ENCODE measurements at places on chromosomes 16 and 17. TPM values are rescaled to one million over a fixed set of nuclear protein-coding genes. Genes with fewer than 3 reads are reported as not detected.

The SOCS7 gene
- 41.7 TPM for total RNA-seq

The ADORA2B gene
- total RNA-seq = 8.0 TPM

The KRTAP9-6 gene
- not detected for total RNA-seq

The COPRS gene
- total RNA-seq = 70.1 TPM

The TMIGD1 gene
- total RNA-seq = not detected

The CBX2 gene
- 1.6 TPM for total RNA-seq

The PSKH1 gene
- total RNA-seq = 21.2 TPM

The PRCD gene
- total RNA-seq = 23.0 TPM

The MT1F gene
- total RNA-seq = 132 TPM
